ENCODE measurements at places on chromosomes 3 and 15.

DNA sequence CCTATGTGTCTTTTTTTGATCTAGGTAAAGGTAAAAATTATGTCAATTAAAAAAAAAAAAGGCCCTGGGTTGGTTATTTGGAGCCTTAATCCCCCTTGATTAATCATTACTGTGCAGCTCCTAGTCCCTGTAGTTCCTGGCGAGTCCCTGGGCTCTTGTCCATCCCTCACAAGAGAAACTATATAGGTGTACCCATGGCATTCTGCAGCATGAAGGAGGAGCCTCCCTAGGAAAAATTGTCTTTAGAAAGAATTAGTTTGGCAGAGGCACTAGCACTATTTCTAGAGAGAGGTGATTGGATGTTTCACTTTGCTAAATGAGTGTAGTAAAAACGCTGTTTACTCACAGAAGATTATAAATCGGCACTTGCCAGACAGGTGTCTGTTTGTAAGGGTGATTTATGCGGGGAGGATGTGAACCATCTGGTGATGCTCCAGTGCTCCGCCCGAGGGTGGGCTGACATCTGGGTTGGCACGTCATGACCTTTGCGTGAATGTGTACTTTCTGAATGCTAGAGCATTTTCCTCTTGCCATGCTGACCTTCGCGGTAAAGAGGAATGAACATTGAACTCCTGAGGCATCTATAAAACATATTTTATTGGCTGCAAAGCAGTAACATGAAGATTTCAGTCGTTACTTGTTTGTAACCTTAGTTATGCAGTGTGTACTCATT is 12.6 kb downstream of the PLCL2 start:
- DNase-seq = no peak

- DNase-seq = no peak
Measured at GRCh38 chr3:129211772-129212171, 28.1 kb upstream of the CNBP start.

DNA sequence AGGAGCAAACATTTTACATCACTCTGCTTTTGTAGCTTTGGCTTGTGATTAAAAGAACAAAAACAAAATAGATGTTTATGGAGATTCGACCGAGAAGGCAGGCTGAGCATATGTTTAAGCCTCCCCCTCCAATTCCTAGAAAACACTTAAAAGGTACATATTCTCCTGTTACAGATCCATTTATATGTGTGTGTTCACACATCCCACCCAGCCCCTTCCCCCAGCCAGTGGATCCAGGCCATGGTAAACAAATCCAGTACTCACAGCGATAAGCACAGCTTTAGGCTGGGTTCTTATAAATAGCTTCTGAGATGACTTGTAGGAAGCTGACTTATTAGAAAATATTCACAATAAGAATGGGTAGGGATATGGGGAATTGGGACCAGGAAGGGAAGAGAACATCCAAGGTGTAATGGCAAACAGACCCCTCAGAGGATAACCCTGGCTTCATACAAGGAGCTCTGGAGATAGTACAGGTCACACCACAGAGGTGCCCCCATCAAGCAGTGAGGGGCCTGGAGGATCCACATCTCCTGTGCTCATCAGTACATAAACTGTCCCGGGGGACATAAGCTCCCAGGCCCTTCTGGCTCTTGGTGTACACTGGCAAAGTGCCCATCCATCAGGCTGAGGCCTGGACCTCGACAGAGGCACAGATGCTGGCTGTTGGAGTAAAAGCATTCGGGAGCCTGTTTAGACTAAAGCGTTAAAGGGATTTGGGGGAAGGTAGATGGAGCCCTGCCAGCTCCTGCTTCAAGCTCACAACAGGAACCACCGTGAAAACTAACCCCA is 70.0 kb upstream of the UBE2E1 start:
- DNase-seq = no peak

DNA sequence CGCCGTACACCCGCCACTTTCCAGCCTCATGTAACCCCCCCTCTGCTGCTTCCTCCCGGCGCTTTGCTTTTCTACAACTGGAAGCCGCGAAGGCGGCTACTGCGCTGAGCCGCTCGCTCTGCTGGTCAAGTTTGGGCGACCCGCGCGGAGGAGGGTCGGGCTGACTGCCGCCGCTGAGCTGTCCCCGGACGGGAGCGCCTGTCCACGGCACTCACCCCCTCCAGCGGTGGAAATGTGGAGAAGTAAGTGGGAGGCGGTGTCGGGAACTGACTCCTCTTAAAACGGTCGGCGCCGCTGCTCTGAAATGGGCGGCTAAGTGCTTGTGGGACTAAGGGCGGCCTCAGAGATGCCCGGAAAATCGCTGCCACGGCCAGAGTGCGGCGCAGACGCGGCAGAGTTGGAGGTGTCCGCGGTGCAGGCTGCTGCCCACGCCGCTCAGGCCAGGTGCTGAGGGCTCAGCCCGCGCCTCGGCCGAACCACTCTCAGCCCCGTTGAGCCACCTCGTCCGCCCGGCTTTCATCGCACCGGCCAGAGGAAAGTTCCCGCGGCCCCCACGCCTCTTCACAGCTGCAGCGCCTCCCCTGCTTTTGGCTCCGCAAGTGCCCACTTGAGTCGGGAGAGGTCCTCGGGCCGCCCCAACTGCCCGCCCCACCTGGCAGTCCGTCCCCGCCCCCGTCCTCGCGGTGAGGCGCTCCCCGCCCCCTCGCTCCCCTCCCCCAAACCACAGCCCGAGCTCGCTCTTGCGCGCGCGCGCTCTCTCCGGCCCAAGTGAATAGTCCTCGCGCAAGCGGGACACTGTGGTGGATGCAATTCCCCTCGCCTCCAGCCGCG is at the start of gene EPHA6:
EPHA6 (plus strand) TSS at position 775 of the 831 bp plus-strand sequence.
- no peak for DNase-seq

DNA sequence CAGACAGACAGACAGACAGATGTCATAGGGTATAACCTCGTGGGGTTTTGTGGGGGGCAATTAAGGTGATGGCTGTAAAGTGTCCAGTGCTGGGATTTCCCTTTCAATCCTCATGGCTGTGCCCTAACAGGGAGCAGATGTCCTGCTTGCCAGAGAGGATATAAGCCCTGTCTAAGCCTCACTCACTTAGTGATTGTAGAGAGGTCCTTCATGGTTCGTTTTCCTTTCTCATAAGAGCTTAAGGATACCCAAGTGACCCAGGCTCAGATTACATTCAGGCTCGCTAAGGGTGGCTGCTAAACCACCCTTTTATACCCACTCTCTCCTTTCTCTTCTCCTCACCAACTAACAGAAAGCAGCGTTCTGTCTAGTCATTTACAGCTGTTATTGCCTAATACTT is 19.2 kb downstream of the LYSMD2 start:
- no peak for DNase-seq

GRCh38 chr3:53069422-53070068 is 23.7 kb upstream of the SFMBT1 start:
- DNase-seq = no peak

- no peak for DNase-seq
Measured at GRCh38 chr3:97470481-97470880, 294.1 kb upstream of the ARL6 start.

DNA sequence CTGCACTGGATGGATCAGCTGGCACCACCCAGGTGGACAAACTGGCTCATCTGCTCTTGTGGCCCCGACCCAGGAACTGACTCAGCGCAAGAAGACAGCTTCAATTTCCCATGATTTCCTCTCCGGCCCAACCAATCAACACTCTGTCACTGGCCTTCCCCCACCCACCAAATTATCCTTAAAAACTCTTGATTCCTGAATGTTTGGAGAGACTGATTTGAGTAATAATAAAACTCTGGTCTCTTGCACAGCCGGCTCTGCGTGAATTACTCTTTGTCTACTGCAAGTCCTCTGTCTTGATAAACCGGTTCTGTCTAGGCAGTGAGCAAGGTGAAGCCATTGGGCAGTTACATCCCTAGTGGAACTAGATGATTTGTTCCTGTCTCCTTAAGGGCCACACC is 16.1 kb downstream of the BDH1 start:
- no peak for DNase-seq

- DNase-seq = no peak
Measured at GRCh38 chr3:187186801-187187421, 10.4 kb upstream of the RTP1 start.

DNA sequence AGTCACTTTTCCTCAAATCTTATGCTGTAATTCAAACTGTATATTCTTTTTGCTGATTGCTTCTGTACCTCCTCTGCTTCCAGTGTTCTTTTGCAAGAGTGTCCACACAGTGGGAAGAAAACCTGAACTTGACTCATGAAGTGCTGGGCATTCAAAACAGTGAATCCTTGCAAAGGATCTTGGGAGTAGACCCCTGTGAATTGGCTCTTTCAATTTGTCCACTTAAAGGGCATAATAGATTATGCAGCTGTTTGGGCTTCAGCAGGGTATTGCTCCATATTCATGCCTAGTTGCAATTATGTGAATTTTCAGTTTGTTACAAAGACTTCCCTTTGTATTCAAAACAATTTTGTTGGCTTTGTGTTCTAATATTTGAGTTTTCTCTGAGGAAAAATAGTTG is 11.4 kb downstream of the ZFAND6 start:
- no peak for DNase-seq

DNA sequence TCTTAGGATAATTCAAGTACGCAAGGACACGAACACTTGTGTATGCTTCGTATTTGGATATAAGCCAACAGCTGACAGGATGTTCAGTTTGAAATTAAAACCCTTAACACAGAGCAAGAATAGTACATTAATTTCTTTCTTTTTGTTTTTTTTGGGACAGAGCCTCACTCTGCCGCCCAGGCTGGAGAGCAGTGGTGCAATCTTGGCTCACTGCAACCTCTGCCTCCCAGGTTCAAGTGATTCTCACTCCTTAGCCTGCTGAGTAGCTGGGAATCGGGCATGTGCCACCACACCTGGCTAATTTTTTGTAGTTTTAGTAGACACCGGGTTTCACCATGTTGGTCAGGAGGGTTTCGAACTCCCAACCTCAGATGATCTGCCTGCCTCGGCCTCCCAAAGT is 32.4 kb downstream of the TOMM70 start:
- no peak for DNase-seq

DNA sequence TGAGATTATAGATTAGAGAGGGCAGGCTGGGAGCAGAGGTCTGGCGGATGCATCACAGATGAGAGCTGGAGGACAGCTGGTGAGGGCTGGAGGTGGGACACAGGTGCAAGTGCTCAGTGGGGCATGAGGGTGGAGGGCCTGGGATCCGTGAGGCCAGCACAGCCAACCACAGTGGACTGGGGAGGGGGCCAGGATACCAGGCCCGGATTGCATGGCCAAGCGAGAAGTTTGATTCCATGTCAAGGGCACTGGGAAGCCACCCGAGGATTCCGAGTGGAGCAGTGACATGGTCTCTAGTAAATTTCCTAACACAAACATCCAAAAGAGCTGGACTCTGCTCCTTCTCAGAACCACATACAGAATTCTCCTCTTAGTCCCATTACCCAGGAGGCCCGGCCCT is 44.0 kb upstream of the SLC41A3 start:
- no peak for DNase-seq

DNA sequence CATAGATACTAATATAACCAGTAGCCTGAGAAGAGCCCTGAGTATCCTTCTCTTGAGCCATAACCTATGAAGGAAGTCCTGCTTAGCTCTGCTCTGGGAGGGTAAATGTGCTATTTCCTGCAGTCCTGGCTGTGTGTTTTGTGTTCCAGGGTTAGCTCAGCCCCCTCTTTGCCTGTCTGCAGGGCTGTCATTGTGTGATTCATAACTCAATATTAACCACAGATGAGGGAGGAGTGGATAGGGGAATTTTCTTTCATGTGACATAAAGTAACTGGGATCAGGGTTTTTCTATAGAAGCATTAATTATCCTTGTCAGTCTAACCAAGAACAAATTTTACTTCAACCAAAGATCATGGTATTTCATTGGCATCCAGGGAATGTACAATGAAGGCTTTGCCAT is 183.3 kb upstream of the ZBTB20 start:
- no peak for DNase-seq

DNA sequence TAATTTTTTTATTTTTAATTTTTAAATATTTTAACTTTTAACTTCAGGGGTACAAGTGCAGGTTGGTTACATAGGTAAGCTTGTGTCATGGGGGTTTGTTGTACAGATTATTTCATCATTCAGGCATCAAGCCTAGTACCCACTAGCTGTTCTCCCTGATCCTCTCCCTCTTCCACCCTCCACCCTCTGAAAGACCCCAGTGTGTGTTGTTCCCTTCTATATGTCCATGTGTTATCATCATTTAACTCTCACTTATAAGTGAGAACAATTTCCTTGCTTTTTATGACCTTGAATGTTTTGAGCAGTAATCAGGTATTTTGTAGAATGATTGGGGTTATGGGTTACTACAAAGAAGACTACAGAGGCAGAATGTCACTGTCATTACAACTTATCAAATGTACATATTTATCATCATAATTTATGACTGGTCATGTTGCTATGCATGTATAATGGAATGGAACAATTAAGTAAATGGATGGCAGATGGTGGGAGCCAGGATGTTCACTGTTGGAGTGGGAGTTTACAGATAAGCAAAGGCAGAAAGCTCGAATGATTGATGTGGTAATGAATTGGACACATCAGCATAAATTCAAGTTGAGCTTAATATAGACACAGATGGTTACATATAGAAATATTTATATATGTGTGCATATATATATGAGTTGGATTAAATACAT is 563.8 kb upstream of the ROBO1 start:
- no peak for DNase-seq
